ENCODE measurements at places on chromosomes 4 and X.

GRCh38 chr4:8840816-8841455, 30.7 kb downstream of the HMX1 start:
- no peak for DNase-seq
- no peaks in the 10 kb centered on the region for H3K4me1 ChIP-seq
- H3K4me3 ChIP-seq, result no peak overlapping the region
- H3K36me3 ChIP-seq, result no peaks in the 10 kb centered on the region

DNA sequence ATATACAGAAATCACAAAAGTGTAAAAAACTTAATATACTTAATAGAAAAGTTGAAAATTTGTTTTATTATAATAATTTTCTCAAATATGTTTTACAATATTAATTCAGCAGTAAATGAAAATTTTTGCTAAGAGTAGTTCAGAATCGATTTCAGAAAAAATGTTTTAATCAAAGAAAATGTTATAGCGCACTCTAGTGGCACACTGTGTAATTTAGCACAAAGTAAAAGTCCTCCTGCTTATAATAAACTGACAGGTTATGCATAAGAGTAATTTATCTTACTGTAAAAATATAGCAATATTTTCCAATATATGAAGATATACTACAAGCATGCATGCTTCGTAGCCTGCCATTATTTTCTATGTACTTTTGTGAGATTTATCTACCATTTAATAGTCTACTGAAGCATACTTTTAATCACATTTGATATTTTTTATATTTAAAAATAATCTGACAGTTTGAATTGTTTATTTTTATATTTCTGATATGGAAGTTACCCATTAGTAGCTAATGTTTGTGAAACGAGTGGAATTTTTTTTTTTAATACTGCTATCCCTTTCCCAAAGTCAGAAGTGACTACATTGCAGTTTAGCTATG, 217.9 kb upstream of the KLHL4 start:
- no peaks in the 10 kb centered on the region for H3K27me3 ChIP-seq
- DNase-seq, result no peak
- no peak overlapping the region for H3K27ac ChIP-seq
- H3K4me1 ChIP-seq, result no peaks in the 10 kb centered on the region

GRCh38 chrX:47223476-47224250, 5.2 kb downstream of the CDK16 start:
- peaks cover 5% of the 10 kb centered on the region for H3K36me3 ChIP-seq
- H3K27me3 ChIP-seq, result no peaks in the 10 kb centered on the region
- no peak overlapping the region for H3K4me3 ChIP-seq
- peaks cover 6% of the 10 kb centered on the region for H3K4me1 ChIP-seq
- no peak overlapping the region for H3K27ac ChIP-seq

DNA sequence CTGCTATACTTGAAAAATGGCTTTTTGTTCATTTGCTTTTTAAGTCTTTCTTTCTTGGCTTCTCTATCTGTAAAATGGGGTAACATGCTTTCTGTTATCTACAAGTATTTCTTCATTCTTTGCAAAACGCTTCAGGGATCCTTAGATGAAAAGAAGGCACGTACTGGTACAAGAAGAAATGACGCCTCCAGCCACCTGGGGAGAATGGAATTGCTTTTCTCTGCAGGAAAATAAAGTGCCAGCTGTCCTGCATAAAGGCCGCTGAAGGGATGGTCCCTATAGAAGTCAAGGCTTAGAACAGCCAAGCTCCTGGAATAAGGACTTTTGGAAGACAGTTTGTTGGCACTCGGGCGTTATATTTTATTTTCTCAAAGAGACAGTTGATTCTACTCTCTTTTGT, 210.8 kb upstream of the RASGEF1B start:
- H3K27me3 ChIP-seq, result no peaks in the 10 kb centered on the region
- no peaks in the 10 kb centered on the region for H3K4me1 ChIP-seq
- no peaks in the 10 kb centered on the region for H3K36me3 ChIP-seq
- H3K4me3 ChIP-seq, result no peak overlapping the region

- no peaks in the 10 kb centered on the region for H3K36me3 ChIP-seq
- H3K27ac ChIP-seq, result no peak overlapping the region
- H3K27me3 ChIP-seq, result no peaks in the 10 kb centered on the region
- no peak for DNase-seq
These were observed 34.9 kb downstream of the GNL3L start for GRCh38 chrX:54564936-54565335.

DNA sequence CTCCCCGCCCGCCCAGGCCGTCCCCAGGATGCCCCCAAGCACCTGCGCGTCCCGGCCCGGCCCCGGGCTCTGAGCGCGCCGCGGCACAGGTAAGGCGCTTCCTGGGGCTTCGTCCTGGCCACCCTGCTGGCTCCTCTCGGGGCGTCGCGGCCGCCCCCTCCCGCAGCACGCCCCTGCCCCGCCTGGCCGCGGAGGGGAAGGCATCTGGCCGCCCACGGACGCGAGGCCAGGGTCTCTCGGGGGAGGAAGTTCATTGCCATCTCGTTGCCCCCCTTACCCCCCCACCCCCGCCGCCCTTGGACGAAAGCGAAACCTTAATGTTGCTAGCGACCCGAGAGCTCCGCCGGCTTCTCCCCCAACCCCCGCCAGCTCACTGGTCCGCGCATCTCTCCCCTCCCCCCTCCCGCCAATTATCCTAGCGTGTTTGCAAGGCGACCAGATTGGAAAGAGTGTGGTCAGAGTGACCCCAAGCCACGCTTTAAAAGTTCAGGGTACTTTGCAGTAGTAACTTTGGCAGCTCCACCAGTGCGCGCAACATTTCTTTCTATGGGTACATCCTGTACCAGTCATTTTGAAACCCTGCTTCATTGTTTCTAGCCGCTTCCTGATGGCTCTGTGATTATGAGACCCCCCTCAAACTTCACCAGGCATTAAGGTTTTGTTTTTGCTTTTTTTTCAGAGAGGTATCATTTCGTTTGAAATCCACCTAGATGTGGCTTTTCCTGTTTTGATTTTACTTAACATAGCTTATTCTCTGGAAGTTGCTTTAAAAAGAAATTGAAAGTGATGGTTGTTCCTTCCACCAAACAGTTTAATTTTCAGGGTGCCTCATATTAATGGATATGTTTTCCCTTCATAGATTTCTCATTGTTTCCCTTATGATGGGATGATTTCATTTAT, 626 bp downstream of the TBC1D1 start:
- H3K36me3 ChIP-seq, result no peaks in the 10 kb centered on the region
- H3K27me3 ChIP-seq, result no peaks in the 10 kb centered on the region
- no peak for DNase-seq
- no peak overlapping the region for H3K27ac ChIP-seq
- H3K4me1 ChIP-seq, result no peaks in the 10 kb centered on the region

DNA sequence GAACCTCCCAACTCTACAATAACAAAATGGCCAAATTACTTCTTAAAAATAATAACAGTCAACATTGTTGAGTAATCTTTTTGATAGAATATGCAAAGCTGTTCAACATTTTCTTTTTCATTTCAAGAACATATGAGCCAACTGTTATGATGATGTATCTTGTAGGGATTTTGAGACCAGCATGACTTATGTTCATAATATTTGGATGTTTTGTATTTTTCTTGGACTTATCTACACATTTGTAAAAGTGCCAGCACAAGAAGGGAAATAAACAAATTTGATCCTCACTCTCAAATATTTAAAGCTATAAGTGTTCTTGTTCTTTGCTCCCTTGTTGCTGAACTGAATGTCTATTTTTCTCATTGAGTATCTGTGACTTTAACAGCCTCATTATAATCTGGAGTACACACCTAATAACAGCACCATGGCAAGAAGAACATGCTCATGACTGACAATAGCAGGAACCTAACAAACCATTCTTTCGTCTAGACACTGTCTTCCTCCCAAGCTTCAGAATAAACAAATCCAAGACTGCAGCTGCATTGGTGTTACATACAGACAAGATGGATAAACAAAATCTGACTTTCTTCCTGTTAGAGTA, 1049.7 kb downstream of the FAT4 start:
- no peaks in the 10 kb centered on the region for H3K4me1 ChIP-seq
- no peak overlapping the region for H3K4me3 ChIP-seq
- H3K27me3 ChIP-seq, result no peaks in the 10 kb centered on the region
- H3K27ac ChIP-seq, result no peak overlapping the region
- no peaks in the 10 kb centered on the region for H3K36me3 ChIP-seq

GRCh38 chr4:153497091-153497531, 31.0 kb downstream of the TMEM131L start:
- no peak overlapping the region for H3K27ac ChIP-seq
- H3K4me1 ChIP-seq, result peaks cover 4% of the 10 kb centered on the region
- no peak for DNase-seq
- no peaks in the 10 kb centered on the region for H3K27me3 ChIP-seq

DNA sequence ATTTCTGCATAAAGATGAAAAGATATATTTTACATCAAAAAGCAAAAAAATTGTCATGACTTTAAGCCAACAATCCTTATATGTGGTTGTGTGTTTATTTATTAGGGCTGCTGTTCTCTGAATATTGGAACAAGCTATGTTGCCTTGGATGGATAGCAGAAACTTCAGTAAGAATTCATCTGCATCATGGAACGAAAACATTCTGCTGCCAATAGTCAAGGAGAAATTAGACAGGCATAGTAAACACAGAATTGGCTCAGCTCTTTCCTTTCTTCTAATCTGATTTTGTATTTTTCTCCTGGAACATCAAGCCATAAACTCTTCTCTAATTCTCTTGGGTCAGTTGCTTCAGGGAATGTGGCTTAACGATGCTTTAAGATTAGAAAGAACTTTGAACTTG, 1257.0 kb downstream of the NLGN4X start:
- H3K27ac ChIP-seq, result no peak overlapping the region
- DNase-seq, result no peak
- H3K27me3 ChIP-seq, result no peaks in the 10 kb centered on the region
- H3K36me3 ChIP-seq, result no peaks in the 10 kb centered on the region
- H3K4me3 ChIP-seq, result no peak overlapping the region
- no peaks in the 10 kb centered on the region for H3K4me1 ChIP-seq

- no peaks in the 10 kb centered on the region for H3K27me3 ChIP-seq
- no peak overlapping the region for H3K4me3 ChIP-seq
- DNase-seq, result no peak
These were observed 182.0 kb downstream of the TENT5D start for GRCh38 chrX:80602036-80602860.

DNA sequence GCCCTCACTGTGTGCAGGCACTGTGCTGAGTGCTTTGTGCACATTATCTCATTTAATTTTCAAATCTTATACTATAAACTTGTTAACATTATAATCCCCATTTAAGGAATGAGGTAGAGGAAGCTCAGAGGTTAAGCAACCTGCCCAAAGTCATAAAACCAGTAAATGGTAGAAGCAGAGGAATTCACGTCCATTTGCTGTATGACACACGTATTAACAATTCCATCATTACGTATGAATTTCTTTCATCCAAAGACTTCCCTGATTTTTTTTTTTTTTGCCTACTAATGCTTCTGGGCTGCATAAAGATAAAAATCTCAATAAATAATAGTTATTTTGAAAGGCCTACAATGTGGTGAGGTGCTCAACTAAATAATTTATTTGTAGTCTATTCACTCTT, 64.5 kb upstream of the H2AZ1 start:
- no peaks in the 10 kb centered on the region for H3K4me1 ChIP-seq
- DNase-seq, result no peak
- no peak overlapping the region for H3K4me3 ChIP-seq
- no peak overlapping the region for H3K27ac ChIP-seq
- no peaks in the 10 kb centered on the region for H3K36me3 ChIP-seq
